ENCODE measurements at places on chromosomes 2 and 18. TPM values are rescaled to one million over a fixed set of nuclear protein-coding genes. Genes with fewer than 3 reads are reported as not detected.

The CREB1 gene
- total RNA-seq, result 103 TPM

The L3MBTL4 gene
- total RNA-seq, result 8.0 TPM

The FNDC4 gene
- 10.2 TPM for total RNA-seq

The HOXD8 gene
- total RNA-seq, result not detected

The TUBB8B gene
- 0.93 TPM for total RNA-seq

The TRPM8 gene
- total RNA-seq, result not detected

The CERKL gene
- total RNA-seq, result 2.9 TPM

The MC4R gene
- total RNA-seq, result not detected

All from progenitor cell of endocrine pancreas (in vitro differentiated cells).